ENCODE measurements at places on chromosomes 4 and X. TPM values are rescaled to one million over a fixed set of nuclear protein-coding genes. Genes with fewer than 3 reads are reported as not detected.

Gene RAP2C
- total RNA-seq: 16.7 TPM

Gene TBC1D8B
- 21.8 TPM for total RNA-seq

Gene CXCL3
- total RNA-seq: not detected

Gene CPE
- 159 TPM for total RNA-seq

Gene SOX3
- not detected for total RNA-seq

Gene ATOH1
- not detected for total RNA-seq

Gene TRPC5OS
- not detected for total RNA-seq

Gene ARSJ
- total RNA-seq: 3.4 TPM

Gene PCYT1B
- not detected for total RNA-seq

Gene GAGE13
- total RNA-seq: not detected

Gene ODAPH
- total RNA-seq: not detected

Gene HOPX
- 291 TPM for total RNA-seq

Gene AMER1
- 3.8 TPM for total RNA-seq

Gene SLC38A5
- 9.9 TPM for total RNA-seq

Gene CXCL10
- total RNA-seq: not detected

- DNase-seq: no peak
These were observed 291.9 kb downstream of the BMPR1B start for GRCh38 chr4:95049551-95050233.

- no peak for DNase-seq
These were observed 59.7 kb upstream of the BEX4 start for GRCh38 chrX:103155201-103155600.

GRCh38 chr4:100061835-100062234 lies 111.8 kb upstream of the H2AZ1 start:
- DNase-seq: no peak

DNA sequence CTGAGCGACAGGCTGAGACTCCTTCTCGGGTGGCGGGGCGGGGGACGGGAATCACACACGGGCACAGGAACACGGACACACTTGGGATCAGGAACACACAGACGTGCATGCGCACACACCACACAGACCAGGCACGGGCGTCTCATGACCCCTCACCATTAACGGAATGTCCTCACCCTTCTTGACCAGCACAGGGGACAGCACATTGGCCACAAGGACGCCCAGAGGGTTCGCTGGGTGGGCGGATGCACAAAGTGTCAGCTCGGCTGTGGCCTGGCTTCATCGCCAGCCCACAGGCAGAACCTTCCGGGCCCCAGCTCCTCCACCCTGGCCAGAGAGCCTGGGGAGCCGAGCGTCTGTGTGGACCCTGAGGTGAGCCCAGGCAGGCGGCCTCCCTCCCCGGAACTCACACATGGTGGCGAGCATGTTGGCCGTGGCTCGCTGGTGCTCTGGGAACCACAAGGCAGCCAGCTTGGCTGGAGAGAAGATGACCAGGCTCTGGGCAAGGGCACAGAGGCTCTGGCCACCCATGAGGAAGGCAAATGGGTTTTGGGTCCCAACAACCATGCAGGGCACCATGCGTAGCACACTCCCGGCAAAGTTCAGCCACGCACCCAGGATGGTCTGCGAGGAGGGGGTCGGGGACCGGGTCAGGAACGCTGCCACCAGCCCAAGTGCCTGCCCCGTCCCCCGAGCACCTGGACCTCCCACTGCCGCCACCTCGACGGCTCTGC lies 3.1 kb downstream of the SLC49A3 start:
- DNase-seq: no peak

DNA sequence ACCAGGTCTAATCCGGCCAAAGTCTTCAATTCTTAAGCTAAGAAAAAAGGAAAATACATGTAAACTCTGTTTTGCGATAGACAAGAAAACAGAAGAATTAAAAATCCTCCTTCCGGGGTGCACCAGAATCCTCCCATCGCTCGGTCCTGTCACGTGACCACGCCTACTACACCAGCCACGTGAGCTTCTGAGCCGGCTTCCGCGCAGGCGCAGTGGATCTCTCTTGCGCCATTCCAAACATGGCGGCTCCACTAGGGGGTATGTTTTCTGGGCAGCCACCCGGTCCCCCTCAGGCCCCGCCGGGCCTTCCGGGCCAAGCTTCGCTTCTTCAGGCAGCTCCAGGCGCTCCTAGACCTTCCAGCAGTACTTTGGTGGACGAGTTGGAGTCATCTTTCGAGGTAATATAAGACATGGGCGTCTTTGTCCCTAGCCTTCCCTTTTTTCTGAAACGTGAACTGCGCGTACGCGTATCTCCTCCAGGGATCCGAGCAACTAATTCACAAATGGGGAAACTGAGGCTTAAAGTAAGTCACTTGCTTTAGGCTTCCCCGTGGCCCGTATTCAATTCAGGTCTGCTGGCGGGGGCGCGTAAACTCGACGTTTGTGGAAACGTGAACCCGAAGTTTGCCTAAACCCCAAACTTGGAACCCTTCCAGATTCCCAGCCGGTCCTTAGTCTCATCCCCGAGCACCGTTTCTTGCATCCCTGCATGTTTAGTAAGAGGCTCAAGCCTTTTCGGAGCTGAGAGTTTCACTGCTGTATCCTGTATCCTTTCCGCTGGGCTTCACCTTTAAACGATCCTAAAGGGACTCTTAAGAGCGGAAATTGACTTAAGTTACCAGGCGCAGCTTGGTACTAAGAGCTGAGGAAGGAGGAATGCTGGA lies at the start of gene MED28:
Gene MED28, plus strand, starts transcription at position 226 of the 884 bp plus-strand sequence. Its CDS starts 14 bp downstream, at position 240.
- peak; percentile 97 for DNase-seq

- DNase-seq: no peak
These were observed 195.1 kb downstream of the MAGEB5 start for GRCh38 chrX:26411045-26411444.

DNA sequence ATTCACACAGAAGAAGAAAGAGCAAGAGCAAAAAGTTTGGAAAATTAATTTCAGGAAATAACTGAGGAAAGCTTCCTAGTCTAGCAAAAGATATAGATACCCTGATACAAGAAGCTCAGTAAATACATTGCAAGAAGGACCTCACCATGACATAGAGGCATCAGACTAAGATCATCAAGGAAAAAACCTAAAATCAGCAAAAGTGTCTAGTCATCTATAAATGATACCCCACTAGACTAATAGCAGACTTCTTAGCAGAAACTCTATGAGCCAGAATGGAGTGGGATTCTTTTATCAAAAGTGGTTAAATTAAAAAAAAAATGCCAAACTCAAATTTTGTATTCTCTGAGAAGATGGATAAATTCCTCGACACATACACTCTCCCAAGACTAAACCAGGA lies 10.5 kb upstream of the APOOL start:
- no peak for DNase-seq

- no peak for DNase-seq
These were observed 65.7 kb upstream of the KCNIP4 start for GRCh38 chr4:22014222-22014741.

GRCh38 chr4:71187404-71188155 lies 151.2 kb upstream of the SLC4A4 start:
- peak; percentile 71 for DNase-seq

GRCh38 chr4:174860588-174860987 lies 31.5 kb upstream of the GLRA3 start:
- DNase-seq: no peak

- DNase-seq: no peak
These were observed 793 bp upstream of the DCUN1D4 start for GRCh38 chr4:51842167-51842553.

DNA sequence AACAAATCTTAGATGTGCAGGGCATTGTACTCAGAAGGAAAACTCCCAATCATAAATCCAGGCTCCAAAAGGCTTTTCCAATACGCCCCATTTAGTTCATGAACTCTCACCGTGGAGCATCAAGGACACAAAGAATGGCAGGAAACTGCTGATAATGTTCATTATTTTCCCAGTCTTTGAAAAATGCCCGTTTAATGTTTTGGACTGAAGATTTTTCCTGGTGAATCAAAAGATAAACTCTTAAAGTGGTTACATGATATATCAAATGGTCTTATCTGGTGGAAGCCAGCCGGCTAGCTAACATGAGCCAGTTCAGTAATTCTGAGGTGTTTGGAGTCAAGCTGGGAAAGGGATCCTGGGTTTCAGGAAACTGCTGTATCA lies 62.1 kb upstream of the AP1S2 start:
- DNase-seq: no peak

- DNase-seq: peak; percentile 10
These were observed 654 bp downstream of the ATOH1 start for GRCh38 chr4:93828995-93829819.

DNA sequence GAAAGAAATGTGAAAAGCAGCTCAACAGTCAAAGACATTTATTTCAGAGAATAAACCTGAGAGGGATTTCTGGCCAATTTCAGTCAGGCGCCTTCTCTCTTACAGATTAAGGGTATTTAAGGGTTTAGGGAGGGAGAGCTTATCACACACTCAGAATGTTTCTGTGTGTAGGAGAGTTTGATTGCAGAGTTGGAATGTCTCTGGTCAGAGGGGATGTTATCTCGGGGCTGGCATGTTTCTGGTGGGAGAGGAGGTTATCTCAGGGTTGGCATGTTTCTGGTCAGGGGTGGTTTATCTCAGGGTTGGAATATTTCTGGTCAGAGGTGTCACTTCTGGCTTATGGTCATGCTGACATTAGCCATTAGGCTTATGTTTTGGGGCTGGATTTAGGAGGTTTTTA lies 1920.5 kb upstream of the PCDH7 start:
- DNase-seq: no peak

- DNase-seq: no peak
These were observed 29.8 kb upstream of the IRAK1 start for GRCh38 chrX:154049209-154050112.

DNA sequence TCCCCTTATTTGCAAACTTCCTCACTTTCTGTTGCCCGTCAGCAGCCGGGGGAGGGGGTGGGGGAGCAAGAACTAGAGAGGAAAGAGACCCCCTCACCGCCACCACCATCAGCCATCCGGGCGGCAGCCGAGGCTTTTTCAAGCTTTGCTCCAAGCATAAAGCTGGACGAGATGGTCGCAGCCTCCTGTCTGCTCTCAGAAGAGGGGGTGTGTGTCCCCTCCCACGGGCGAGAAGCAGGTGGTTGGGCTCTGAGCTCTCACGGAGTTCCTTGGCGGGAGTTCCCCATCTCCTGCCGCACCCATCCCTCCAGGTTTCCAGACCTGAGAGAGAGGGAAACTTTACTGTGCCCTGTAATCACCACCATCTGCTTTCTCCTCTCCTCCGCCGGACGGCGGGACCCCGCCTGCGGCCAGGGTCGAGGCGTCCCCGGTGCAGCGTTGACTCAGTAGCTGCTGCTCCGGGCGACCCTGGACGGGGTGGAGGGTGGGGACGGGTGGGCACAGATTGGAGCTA lies 4.7 kb upstream of the ARX start:
- no peak for DNase-seq

- no peak for DNase-seq
These were observed 83.4 kb upstream of the LRPAP1 start for GRCh38 chr4:3615386-3616286.

- no peak for DNase-seq
These were observed 1760.2 kb upstream of the TENM3 start for GRCh38 chr4:180483036-180483435.

- DNase-seq: no peak
These were observed 11.5 kb downstream of the SMAD1 start for GRCh38 chr4:145493166-145493565.

DNA sequence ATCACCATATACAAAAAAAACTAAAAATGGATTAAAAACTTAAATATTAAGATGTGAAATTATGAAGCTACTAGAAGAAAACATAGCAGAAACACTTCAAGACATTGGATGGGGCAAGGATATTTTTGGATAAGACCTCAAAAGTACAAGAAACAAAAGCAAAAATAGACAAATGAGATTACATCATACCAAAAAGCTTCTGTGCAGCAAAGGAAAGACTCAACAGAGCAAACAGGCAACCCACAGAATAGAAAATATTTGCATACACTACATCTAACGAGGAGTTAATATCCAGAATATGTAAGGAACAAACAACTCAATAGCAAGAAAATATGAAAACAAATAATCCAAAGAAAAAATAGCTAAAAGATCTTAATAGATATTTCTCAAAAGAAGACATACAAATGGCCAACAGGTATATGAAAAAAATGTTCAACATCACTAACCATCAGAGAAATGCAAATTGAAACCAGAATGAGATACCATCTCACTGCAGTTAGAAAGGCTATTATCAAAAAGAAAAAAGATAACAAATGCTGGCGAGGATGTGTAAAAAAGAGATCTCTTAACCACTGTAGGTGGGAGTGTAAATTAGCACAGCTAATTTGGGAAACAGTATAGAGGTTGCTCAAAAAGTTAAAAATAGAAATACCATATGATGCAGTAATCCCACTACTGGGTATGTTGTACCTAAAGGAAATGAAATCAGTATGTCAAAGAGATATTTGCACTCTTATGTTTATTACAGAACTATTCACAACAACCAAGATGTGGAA lies 17.8 kb upstream of the LRCH2 start:
- no peak for DNase-seq

DNA sequence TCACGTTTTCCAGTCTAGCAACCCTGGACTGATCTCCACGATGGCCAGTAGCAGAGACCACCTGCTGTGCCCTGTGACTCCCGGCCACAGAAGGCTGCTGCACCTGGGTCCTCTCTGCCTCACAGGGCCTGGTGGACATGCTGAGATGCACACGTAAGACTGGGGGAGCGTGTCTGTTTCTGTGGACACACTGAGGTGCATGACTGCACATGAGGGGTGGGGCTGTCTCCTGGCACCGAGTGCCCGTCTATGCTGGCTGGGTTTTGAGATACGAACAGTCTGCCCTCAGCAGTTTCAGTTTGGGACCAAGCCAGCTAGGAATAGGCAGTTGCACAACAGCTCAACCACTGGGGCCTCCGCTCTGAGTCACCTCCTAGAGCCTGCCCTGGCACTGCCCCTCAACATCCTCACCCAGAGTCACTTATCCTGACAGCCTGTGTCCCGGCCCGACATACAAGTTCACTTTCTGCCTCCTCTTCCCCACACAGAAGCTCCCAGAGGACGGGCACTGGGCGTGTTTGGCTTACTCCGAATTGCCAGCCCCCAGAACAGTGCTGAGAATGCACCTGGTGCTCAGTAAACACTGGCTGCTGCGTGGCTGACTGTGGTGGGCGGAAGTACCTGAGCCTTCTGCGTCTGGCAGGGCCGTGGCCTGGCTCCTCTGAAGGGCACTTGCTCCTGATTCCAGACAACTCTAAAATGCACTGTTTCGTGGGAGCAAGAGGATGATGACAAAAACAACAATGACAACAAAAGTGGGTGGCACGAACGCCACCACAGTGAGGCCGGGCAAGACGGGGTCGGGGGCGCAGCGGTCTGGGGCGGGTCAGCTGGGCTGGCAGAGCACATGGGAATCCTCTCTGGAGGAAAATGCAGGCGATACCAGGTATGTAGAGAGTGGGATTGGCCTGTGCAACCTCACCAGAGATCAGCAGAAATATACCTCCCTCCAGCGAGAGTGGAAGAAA lies 30.9 kb downstream of the RNF212 start:
- DNase-seq: peak; percentile 98

DNA sequence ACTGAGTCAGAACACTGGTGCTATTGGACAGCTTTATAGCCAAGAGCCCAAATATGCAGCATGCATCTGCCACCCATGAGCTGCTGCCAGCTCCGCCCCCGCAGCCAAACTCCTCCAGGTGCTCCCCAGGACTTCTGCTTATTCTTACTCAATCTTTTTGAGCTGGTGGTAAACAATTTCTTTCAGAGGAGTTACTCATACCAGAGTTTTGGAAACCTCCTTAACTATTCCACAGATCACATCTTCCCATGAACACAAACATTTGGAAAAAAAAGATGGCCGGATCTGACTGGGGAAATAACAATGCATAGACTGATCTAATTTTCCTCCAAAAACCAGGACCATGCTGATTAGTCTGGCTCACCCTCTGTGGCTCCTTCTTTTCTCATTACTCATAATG lies 399.9 kb downstream of the GPM6A start:
- DNase-seq: no peak

All from thyroid gland (tissue), 4 donors.